ENCODE measurements at places on chromosomes 7 and 10.

DNA sequence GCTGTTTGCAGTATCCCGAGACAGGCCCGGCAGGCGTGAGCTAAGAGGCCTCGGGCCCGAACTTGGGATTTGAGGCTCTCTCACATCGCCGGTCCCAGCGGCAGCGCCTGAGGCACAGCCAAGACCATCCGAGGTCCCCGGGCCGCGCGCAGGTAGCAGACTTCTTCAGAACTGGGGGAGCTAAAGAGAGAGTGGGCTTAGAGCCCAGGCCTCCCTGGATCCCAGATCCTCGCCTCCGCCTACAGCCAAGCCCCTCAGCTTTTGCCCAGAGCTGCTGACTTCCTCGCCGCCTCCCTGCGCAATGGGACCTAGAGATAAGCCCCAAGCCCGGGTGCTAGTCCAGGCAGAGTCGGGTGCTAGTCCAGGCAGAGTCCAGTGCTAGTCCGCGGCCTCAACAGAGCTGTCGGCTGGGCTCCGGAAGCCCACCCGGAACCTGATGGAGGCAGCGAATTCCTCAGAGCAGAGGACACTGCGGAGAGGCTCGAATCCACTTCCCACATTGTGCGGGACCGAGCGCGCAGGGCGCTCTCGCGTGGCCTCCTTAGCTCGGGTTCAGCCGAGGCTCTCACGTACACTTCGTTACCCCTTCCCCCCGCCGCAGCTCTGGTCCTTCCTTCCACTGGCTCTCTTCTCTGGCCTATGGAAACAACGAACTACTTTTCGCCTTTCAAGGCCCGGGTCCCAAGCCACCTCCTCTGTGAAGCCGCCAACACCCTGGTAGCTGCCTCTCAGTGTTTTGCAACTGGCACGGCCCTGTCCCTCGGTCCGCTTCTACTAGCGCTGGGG lies 5.8 kb downstream of the LBX1 start:
- DNase-seq, result no peak

DNA sequence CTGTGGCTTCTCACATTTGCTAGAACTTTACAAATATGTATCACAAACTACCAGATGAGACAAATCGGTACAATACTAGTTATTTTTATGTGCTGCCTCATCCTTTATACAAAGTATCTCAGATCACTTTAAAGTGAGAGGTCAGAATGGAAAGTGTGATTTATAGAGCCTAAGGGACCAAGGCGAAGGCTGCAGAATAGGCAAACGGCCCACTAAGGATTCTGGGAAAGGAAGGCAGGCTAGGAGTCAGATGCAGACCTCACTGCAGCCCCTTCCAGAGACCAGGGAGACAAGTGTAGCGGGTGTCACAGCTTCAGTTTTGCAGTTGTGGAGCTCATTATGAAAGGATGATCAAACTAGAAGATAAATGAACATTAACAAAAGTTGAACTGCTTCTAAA lies 190.6 kb downstream of the HIBADH start:
- DNase-seq, result no peak

- no peak for DNase-seq
These were observed 8.0 kb upstream of the CCDC71L start for GRCh38 chr7:106668861-106669524.

DNA sequence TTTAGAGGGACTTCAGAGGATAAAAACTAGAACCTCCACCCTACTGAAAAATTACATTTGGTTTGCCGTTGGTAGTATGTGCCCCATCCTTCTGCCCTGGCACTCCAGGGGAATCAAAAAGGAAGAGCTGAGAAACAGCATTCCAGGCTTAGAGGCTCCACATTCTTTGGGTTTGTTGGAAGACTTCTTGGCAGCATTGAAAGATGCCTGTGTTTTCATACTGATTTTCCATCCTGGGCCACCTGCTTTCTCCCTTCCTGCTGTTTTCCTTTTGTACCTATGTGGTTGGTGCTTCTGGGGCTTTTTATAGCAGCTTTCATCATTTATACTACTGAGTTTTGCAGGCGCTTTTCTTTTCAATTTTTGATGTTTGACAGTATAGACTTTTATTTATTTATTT lies 61.7 kb downstream of the AUTS2 start:
- peak; percentile 62 for DNase-seq

GRCh38 chr7:48525736-48526732 lies 354.8 kb downstream of the ABCA13 start:
- no peak for DNase-seq

DNA sequence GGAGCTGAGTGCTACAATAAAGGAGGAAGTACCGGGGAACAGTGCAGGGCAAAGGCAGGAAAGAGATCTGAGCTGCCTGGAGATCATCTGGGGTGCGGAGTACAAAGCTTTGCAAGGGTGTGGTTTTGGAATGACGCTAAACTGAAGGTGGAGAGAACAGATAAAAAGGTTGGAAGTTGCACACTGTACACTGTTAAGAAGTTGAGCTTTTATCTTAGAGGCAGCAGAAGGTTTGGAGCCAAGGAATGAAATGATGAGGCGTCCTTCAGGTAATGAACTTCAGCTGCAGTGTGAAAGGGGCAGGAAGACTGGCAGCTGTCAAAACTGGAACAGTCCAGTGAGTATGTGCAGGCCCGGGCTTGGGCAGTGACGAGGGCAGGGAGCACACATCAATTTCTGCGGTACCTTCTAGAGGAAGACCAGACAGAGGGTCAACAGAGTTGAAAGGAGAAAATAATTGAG lies 7.2 kb upstream of the ANKRD61 start:
- no peak for DNase-seq

DNA sequence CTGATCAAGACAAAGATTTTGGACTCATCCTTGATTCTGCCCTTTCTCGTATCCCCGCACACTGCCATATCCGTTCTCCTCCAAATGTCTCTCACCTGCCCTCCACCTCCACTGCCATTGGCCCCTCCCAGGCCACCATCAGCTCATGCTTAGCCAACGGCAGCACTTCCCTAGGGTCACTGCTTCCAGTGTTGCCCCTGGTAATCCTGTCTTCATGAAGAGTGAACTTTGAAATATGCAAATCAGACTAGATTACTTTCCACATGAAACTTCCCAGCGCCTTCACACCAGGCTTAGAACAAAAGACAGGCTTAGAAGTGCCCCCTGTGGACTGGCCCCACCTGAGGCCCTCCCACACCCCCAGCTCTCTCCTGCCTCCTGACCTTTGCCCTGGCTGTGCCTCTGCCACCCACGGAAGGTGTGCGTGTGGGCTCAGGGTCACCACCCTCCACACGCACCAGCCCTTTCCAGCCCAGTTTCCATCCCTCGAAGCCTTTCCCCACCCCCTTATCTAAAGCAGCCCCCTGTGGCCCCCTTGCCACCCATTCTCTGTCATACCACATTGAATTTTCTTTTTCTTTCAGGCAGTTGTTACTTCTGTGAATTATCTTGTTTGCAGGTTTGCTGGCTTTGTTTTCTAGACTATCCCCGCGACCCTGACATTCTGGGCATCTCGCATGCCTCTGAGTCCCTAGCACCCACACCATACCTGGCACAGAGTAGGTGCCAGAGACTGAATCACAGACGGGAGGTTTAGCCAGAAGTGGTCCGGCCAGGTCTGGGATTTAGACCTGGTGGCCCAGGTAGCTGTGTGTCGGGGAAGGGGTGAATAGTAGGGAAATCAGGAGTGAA lies 26.8 kb upstream of the C10orf53 start:
- DNase-seq, result peak; percentile 9

- no peak for DNase-seq
These were observed 50.6 kb downstream of the PRKG1 start for GRCh38 chr10:51124852-51125251.

DNA sequence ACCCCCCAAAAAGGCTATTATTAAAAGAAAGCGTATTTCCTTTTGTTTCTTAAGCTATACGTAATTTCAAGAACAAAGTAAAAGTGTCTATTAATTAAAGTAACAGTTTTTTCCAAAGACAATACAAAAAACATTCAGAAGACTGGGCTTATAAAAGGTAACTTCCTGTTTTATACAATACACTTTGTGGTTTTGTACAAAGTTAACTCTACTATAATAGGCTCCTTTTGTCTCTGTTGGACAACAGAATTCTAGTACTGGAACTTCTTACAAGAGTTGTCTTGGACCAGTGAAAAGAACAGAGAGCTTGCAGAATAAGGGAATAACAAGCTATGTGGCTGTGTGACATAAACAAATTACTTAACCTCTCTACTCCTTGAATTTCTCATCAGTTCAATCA lies 21.5 kb downstream of the SFMBT2 start:
- no peak for DNase-seq

- peak; percentile 9 for DNase-seq
These were observed 366 bp upstream of the TAF3 start for GRCh38 chr10:7817984-7818294.

- DNase-seq, result no peak
These were observed 43.7 kb downstream of the ELFN1 start for GRCh38 chr7:1713502-1714484.

GRCh38 chr10:131651674-131652437 lies 249.0 kb upstream of the PPP2R2D start:
- DNase-seq, result no peak

DNA sequence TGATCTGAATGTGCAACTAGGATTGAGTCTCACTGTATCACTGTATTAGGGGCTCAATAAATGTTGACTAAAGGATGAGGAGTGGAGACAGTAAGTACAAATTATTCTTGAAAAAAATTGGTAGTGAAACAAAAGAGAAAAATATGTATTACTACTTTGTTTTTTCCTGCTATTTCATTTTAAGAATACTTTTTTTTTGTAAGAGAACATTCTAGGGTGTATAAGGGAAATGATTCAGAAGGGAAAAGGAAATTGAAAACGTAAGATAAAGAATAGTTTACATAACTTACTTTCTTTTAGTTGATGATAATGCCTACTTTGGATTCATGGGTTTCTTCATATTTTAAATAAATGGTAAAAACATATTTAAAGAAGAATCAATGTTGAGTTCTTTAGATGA lies 9.6 kb downstream of the CAPZA2 start:
- no peak for DNase-seq

DNA sequence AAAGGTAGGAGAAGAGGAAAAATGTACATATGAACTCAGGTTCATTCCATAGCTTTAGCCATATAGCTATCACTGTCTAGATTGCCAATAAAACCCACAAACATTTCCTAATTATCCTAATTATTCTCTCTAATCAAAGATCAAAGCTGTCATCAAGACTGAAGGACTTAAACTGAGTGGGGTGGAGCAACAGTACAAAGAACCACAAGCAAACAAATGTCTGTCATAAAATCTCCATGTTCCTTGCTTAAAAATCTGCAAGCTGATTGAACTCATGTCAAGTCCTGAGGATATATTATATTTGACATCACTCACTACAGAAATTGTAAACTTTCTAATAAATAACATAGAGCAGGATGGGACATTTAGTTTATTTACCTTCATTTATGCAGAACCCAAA lies 315.9 kb downstream of the SNX13 start:
- DNase-seq, result no peak

All from AG20443 (cell line).